ENCODE measurements at places on chromosomes 3 and 15. TPM values are rescaled to one million over a fixed set of nuclear protein-coding genes. Genes with fewer than 3 reads are reported as not detected.
A peak's percentile ranks its signal among the peaks of the same experiment; 100 is the strongest.

The SEMA6D gene
- total RNA-seq: 12.4 TPM

DNA sequence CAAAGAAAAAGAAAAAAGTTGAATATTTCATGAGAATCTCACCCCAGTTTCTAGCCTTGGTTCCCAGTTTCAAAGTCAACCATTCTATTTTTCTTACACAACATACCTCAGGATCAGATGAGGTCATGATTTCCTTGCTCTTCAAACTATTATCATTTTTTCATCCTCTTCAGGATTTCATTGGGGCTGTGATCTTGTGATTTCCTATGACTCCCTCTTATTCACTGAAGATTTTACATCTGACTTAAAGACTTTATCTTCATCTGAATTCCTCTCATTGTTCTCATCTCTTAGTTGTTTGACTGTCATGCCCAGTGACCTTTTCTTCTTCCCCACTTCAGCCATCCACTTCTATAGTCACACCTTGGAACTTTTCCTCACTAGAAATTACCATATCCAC is 3.1 kb upstream of the C3orf33 start:
- H3K4me3 ChIP-seq: no peak overlapping the region
- H3K4me1 ChIP-seq: peaks cover 24% of the 10 kb centered on the region
- H3K27ac ChIP-seq: no peak overlapping the region
- no peak for DNase-seq
- no peaks in the 10 kb centered on the region for H3K36me3 ChIP-seq
- no peaks in the 10 kb centered on the region for H3K27me3 ChIP-seq

DNA sequence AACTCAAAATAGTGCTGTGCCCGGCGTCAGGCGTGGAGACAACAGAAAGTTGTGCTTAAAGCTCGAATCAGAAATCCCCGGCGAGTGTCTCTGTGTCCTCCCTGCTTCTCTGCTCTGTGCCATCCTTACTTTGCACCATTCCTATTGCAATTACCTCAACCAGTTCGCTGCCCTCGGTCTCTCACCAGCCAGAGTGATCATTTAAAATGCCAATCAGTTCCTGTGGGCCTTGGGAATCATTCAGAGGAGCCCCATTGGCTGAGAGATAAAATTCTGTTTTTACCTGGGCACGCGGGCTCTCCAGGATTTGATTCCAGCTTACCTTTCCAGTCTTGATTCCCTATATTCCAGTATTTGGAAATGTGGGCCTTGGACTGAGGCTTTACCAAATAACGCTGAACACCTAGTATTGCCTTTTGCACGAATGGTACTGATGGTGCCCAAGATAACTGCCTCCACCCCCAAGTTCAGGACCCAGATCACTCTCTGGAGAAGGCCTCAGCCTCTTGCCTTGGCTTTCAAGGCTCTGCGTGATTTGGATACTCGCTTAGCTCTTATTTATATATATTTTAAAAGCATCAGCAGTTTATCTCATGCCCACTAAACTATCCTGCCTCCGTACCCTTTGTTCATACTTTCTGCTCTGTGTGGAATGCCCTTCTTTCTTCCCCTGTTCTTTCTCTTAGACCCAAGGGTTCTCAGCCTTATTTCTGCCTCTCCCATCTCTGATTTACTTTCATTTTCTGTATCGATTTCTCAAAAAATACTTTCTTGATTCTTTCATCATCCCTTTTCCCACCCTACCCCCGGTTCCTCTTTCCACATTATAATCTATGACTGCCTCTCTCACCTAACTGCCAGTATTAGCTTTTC is 863 bp downstream of the PSMA4 start:
- no peak for DNase-seq
- H3K27ac ChIP-seq: peak overlapping the region; percentile 95
- peak overlapping the region; percentile 80 for H3K4me3 ChIP-seq

The FSIP1 gene
- total RNA-seq: 1.2 TPM

The TNFSF10 gene
- 12.6 TPM for total RNA-seq

DNA sequence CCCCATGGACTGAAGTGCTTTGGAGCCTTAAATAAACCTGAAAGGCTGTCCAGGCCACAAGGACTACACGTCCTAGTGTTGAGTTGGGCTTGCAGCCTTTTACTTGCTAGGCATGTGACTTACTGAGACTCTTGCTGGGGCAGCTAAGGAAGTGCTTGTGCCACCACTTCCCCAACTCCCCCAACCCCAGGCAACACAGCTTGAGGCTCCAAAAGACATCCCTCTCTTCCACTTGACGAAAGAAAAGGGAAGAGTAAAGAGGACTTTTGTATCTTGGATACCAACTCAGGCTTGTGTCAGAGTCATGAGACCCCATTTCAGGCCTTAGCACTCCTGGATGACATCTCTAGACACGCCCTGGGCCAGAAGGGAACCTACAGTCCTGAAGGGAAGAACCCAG is 109.8 kb downstream of the XRN1 start:
- no peak overlapping the region for H3K27ac ChIP-seq
- no peak for DNase-seq
- H3K36me3 ChIP-seq: peaks cover 72% of the 10 kb centered on the region
- H3K4me3 ChIP-seq: no peak overlapping the region
- no peaks in the 10 kb centered on the region for H3K4me1 ChIP-seq

GRCh38 chr3:87318617-87319021 is 42.2 kb upstream of the POU1F1 start:
- H3K4me3 ChIP-seq: no peak overlapping the region
- no peak overlapping the region for H3K27ac ChIP-seq

DNA sequence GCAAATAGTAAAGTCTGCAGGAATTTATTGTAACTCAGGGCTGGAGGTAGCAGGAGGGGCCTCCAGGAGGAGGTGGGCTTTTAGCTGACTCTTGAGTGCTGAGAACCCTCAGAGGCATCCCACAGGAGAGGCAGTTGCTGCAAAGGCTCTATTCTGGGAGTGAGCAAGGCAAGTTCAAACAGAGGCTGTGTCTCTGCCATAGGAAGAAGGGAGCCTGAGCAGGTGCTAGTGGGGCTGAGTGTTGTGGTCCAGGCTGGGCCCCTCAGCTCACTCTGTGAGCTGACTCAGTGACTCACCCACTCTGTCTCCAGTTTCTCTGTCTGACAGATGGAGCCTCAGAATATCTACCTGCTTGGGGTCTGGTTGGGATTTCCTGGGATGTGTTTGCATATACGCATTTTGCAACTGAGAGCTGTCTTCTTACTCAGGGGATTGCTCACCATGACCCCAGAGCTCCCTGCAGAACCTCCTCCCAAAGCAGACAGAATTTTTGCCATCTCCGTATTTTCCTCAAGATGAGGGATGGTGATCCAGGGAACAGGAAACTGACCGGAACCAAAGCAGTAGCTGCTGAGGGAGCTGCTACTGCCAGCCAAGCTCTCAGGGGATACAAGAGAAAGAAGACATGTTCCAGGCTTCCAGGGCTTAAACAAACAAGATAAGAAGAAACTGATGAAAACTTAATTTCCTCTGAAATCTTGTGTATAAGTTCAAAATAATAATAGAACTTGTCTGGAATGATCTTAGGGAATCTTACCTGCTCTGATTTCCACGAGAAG is 13.6 kb upstream of the NOX5 start:
- H3K27ac ChIP-seq: no peak overlapping the region
- no peak overlapping the region for H3K4me3 ChIP-seq
- H3K4me1 ChIP-seq: peaks cover 38% of the 10 kb centered on the region
- no peaks in the 10 kb centered on the region for H3K36me3 ChIP-seq
- DNase-seq: no peak

The HAPLN3 gene
- 3.2 TPM for total RNA-seq

GRCh38 chr3:50111757-50112156 is 23.0 kb downstream of the RBM5 start:
- H3K27ac ChIP-seq: peak overlapping the region; percentile 48
- no peak overlapping the region for H3K4me3 ChIP-seq
- no peaks in the 10 kb centered on the region for H3K27me3 ChIP-seq
- no peak for DNase-seq
- peaks cover 19% of the 10 kb centered on the region for H3K4me1 ChIP-seq

DNA sequence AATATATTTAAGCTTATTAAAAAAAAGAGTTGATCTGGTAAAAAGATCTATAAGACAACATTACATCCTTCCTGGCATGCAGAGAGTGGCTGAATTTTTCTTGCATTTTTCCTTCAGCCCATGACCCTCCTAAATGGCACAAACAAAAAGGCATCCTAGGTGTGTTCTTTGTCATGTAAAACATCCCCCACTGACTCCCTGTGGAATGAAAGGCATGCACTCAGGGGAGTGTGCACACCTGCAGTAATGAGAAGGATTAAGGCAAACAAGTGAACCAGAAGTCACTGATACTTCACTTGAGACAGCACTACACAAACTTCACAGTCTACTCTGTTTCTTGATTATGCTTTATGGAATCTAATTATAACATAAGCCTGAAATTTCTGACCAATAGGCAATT is 195.0 kb downstream of the RBMS3 start:
- peaks cover 13% of the 10 kb centered on the region for H3K4me1 ChIP-seq
- no peaks in the 10 kb centered on the region for H3K27me3 ChIP-seq
- H3K27ac ChIP-seq: no peak overlapping the region
- no peaks in the 10 kb centered on the region for H3K36me3 ChIP-seq
- DNase-seq: no peak

The IQCF5 gene
- total RNA-seq: not detected

GRCh38 chr3:191329654-191330529 is at the start of gene UTS2B:
Gene UTS2B, minus strand, starts transcription at chr3:191330526. Its CDS starts 48,337 bp downstream, at chr3:191282189.
- peak; percentile 43 for DNase-seq
- peak within 1 kb of the TSS; percentile 94 for H3K4me3 ChIP-seq
- H3K27me3 ChIP-seq: no peaks in the 10 kb centered on the region
- peaks cover 66% of the 10 kb centered on the region for H3K4me1 ChIP-seq
- H3K27ac ChIP-seq: peak within 1 kb of the TSS; percentile 96

DNA sequence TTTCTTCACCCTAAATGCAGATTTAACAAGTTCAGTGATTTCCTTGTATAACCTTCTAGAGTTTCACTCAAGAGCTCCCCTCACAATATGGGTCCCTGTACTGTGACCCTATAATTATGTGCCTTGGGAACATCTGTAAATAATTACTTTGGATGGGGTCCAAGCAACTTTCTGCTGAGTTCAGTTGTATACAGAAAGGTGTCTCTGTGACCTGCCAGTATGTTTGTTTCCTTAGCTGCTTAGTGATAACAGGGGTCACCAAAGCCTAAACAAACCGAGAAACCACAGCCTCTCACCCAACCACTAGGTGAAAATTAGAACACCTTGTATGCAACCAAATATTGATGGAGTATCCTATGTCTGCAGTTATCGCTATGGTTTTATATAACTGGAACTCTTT is 29.8 kb upstream of the SLC25A36 start:
- H3K27me3 ChIP-seq: no peaks in the 10 kb centered on the region
- no peaks in the 10 kb centered on the region for H3K36me3 ChIP-seq
- no peak overlapping the region for H3K4me3 ChIP-seq
- H3K27ac ChIP-seq: no peak overlapping the region
- H3K4me1 ChIP-seq: peaks cover 1% of the 10 kb centered on the region

- no peaks in the 10 kb centered on the region for H3K36me3 ChIP-seq
- DNase-seq: no peak
- no peak overlapping the region for H3K4me3 ChIP-seq
- H3K4me1 ChIP-seq: peaks cover 34% of the 10 kb centered on the region
- no peak overlapping the region for H3K27ac ChIP-seq
These were observed 9.5 kb downstream of the C3orf52 start for GRCh38 chr3:112095731-112096130.

The RCCD1 gene
- 10.9 TPM for total RNA-seq

The FAIM gene
- total RNA-seq: 3.1 TPM

The ALG1L2 gene
- total RNA-seq: not detected

GRCh38 chr15:70036585-70037291 is 61.0 kb downstream of the TLE3 start:
- no peak for DNase-seq
- no peak overlapping the region for H3K4me3 ChIP-seq
- H3K27ac ChIP-seq: no peak overlapping the region
- no peaks in the 10 kb centered on the region for H3K36me3 ChIP-seq
- H3K4me1 ChIP-seq: peaks cover 8% of the 10 kb centered on the region

All from left ventricle myocardium inferior (tissue), 1 donor.